ENCODE measurements at places on chromosomes 3 and 15.
A peak's percentile ranks its signal among the peaks of the same experiment; 100 is the strongest.

DNA sequence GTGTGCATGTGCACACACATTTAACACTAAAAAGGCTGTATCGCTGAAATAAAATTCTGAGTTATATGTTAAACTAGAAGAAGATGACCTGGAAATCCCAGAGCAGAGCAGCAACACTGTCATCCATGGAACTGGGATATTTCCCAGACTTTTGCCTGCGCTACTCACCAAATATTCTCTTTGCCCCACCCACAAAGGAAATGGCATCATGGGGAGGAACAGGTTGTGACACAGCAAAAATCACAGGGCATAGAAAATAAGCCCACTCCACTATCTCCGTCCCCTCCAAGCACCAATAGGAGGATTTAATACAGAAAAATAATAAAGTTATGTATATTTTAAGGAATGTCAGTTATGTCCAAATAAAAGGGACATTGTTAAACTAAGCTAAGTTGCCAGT, 71.7 kb downstream of the COL8A1 start:
- DNase-seq = no peak

GRCh38 chr3:193593668-193594030, 641 bp downstream of the OPA1 start:
- DNase-seq = peak; percentile 23

GRCh38 chr15:69576948-69577351, 124.3 kb downstream of the RPLP1 start:
- DNase-seq = no peak

DNA sequence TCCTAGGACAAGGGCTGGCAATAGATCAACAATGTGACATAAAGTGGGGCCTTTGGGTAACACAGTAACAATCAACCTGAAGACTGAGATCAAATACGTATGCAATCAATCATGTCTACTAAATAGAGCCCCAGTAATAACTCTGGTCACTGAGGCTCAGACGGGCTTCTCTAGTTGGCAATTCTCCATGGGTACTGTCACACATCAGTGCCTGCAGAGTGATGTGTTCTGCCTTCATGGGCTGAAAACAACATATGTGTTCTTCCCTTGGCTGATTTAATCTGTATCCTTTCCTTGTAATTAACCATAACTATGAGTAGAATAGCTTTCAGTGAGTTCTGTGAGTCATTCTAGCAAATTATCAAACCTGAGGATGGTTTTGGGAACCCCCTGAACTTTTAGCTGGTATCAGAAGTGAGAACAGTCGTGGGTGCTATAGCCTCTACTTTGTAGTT, 113.6 kb downstream of the TMCO5A start:
- no peak for DNase-seq

DNA sequence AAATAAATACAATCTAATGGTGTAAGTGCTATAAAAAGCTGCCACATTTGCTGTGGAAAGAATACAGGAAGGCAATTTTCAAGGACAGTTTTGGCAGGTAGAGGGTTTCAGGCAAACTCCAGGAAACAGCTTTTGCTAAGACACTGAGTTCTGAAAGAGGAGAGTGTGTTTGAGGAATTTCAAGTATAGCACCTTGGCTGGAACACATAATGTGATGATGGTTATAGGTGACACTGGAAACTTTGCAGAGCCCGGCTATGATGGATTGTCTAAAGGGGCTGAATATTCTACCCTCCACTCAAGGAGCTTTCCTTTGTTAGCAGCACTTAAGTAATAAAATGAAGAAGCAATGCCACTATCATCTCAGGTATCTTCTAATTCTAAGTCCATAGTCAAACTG, 209.4 kb upstream of the TGFBR2 start:
- DNase-seq = no peak

- DNase-seq = no peak
Measured at GRCh38 chr15:65312400-65312916, 8.0 kb downstream of the RNU5B-1 start.

Data from stimulated activated CD4-positive, alpha-beta T cell treated with anti-CD3 and anti-CD28 coated beads, Interleukin-2, amount 100 ng/mL, for 48 hours (primary cell).